ENCODE measurements at places on chromosomes 5 and 9.

GRCh38 chr9:20592673-20593072 lies 29.6 kb downstream of the MLLT3 start:
- DNase-seq, result no peak

DNA sequence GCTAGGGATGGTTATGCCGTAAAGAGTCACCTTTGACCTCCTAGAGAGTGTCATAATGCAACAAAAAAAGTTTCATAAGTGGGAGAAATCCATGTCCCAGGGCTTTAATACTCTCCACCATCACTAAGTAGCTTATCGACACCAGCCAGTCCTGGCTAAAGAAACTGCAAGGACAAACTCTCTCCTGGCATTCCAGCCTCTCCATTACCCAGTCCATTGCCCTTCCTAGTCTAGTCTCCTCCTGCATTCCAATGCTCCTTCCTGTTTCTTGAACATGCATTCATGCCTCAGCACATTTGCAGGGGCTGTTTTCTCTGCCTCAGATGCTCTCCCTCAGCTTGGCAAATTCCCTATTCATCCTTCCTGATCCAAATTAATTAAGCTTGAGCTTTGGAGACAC lies 364.1 kb downstream of the BRINP1 start:
- DNase-seq, result no peak

GRCh38 chr9:82993856-82994605 lies 68.9 kb downstream of the RASEF start:
- no peak for DNase-seq

DNA sequence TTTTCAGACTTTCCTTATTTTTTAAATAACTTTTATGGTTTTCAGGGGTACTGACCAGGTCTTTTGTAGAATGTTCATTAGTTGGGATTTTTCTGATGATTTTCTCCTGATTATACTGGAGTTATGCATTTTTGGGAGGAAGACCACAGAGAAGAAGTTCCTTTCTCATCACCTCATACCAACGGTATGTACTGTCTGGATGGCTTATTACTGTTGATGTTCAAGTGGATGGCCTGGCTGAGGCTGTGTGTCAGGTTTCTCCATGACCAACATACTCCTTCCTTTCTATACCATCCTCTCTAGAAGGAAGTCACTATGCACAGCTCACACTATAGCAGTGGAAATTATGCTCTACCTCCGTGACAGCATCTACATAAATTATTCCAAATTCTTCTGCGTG lies 71.1 kb upstream of the NR3C1 start:
- no peak for DNase-seq

DNA sequence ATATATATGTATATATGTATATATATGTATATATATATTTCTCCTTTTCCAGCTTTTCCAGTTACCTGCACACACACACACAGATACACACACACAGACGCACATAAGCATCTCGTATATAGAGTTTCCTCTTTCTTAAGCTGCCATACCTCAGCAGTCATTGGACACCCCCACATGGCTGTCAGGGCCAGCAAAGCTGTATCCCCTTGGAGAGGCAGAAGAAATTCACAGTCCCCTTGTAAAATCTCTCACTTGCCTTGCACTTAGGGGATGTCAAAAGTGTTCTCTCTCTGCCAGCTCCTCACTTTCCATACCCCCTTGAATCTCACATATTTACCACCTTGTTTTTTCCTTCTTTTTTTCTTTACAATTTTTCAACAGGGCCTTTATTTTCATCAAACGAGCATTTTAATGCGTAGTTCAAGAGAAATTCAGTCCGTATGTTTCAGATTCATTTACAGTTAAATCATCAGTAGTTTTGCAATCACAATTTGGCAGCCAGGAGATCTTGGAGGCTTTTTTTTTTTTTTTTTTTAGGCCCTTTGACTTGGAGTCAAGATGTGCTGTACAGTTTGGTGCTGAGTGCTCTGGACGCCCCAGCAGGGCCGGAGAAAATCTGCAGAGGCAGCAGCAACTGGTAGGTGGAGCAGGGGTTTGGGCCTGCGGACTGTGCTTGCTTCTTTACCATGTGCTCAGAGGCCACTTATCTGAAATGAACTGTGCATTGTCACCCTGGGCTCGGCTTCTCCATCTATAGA lies 244.9 kb upstream of the KLF4 start:
- no peak for DNase-seq

- no peak for DNase-seq
Observed at GRCh38 chr9:99056886-99057664, 47.8 kb upstream of the TGFBR1 start.

DNA sequence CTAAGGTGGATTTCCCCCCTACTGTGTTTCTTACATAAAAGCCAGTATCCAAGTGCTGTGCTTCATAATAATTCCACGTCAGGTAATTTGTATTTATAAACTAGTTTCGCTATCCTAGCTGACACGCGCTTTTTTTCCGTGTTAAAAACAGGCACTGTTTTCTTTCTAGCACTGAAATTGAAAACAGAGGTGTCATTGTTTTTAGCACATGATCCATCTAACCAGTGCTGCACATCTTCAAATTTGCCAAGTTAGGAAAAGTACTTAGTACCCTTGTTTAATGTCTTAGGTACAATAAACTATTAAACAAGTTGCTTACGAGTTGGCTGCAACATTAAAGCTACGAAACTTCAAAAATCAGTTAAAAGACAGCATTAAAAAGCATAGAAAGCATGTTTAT lies 49.9 kb downstream of the JMY start:
- DNase-seq, result no peak

GRCh38 chr5:22947921-22948320 lies 94.8 kb upstream of the CDH12 start:
- no peak for DNase-seq

DNA sequence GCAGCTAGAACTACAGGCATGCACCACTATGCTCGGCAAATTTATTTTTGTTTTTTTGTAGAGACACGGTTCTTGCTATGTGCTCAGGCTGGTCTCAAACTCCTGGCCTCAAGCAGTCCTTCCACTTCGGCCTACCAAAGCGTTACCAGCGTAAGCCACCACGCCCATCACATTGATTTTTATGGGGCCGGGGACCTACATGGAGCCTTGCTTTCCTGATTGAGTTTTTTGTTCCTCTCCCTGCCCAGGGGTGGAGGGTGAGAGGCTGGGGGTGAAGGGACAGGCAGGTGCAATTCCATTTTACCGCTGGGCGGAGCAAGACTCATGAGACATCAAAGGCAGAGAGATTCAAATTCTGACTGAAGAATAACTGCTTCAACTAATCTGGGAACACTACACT lies 1.9 kb downstream of the ALDH1B1 start:
- DNase-seq, result no peak

DNA sequence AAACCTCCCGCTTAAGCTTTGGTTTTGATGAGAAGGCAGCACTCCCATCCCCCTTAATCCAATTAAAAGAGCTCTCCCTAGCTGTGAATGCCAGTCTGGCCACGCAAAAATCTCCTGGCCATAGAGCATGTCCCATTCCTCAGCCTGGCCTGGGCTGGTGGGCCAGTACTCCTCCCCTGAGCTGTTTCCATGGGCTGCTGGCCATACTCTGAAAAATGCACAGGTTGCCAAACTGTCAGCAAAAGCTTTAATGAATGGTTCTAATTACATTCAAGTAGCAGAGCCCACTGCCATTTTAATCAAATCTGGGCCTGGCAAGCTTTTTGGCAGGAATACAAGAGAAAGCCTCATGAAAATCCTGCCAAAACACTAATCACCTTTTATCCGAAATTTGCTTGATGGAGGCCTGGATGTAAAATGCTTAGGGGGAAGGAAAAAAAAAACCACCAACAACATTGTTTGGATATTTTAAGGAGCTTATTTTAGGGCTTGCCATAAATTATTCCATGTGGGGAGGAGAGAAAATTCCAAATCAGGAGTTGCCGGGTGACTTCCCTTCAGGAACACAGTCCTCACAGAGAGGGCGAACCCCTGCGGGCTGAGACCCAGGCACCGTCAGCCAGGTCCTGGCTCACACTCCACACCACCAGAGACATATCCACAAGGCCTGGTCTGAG lies 243.3 kb downstream of the SEC61B start:
- DNase-seq, result no peak

DNA sequence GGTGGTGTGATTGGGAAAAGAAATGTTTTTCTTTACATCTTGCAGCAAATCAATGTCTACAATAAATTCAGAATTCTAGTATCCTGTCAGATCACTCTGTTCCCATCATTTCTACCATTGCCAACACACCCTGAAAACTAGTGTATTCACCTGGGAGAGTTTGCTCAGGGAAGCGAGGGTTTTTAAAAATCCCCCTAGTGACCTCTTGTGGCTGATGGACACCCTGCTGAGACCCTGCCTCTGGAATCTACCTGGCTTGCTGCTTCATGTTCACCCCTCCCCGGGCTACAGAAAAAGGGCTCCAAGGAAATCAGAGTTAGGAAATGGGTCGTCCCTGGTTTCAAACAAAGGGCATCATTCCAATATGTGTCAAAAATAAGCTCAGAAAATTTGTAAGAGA lies 21.4 kb upstream of the ALDOB start:
- DNase-seq, result no peak

GRCh38 chr5:150489360-150490295 lies 18.3 kb upstream of the NDST1 start:
- no peak for DNase-seq

GRCh38 chr5:150579462-150580400 lies 60.7 kb upstream of the SYNPO start:
- DNase-seq, result no peak

- no peak for DNase-seq
Observed at GRCh38 chr9:34633166-34633565, 4.3 kb upstream of the ARID3C start.

All from activated CD8-positive, alpha-beta memory T cell treated with anti-CD3 and anti-CD28 coated beads for 1 hour (primary cell).